ENCODE measurements at places on chromosomes 11 and 22. TPM values are rescaled to one million over a fixed set of nuclear protein-coding genes. Genes with fewer than 3 reads are reported as not detected.
A peak's percentile ranks its signal among the peaks of the same experiment; 100 is the strongest.

DNA sequence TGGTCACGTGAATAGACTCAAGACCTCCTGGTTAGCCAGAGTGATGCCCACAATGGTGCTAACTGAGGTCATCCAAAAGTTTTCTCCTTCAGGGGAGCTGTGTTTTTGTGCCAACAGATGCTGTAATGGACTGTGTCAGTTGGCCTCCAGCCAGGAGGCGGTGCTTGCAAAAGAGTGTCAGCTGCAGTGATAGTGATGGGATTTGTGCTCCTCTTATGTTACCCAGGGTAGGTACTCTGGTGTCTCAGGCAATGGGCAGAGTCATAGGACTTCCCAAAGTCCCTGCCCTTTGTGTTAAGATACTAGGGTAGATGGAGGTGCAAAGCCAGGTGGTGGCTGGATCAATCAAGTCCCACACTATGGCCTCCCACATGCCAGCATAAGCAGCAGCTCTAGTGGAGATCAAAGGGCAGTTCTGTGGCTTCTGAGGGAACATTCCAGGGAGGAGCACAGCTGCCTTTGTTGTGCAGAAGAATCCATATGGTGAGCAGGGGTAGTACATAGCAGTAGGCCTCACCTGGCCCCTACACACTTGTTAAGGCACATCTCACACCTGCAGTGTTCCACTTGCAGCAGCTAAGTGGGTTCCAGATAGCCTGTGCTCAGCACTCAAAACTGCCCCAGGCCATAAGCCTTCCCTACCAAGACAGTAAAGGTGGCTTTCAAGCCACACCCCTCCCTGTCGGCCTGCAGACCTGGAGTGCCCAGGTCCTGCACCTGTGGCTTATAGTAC is 9.4 kb upstream of the FANCF start:
- no peaks in the 10 kb centered on the region for H3K36me3 ChIP-seq
- H3K27me3 ChIP-seq = no peaks in the 10 kb centered on the region
- H3K4me3 ChIP-seq = no peak overlapping the region
- DNase-seq = no peak
- no peak overlapping the region for H3K27ac ChIP-seq
- H3K4me1 ChIP-seq = no peaks in the 10 kb centered on the region

DNA sequence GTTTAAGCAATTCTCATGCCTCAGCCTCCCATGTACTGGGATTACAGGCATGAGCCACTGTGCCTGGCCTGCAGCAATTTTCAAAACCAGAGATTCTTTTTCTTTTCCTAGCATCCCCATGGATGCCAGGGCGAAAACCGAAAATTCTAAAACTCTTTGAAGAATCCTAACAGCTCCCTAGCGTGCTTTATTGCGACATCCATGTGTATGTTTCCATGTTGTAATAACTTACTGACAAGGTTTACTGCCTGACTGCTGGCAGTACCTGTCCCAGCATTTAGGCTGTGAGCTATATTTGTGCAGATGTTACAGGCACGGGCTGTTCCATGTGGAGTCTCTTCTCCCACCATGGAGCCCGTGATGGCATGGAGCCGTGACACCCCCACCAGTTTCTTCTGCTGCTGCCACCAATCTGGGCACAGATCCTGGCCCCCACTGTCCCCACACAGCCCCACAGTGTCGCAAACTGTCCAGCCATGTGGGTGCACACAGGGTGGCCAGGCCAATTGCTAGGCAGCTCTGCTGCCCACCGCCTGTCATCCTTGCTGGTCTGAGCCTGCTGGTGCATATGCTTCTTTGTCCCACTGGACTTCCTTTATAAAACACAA is 7.1 kb upstream of the TAB1 start:
- no peaks in the 10 kb centered on the region for H3K27me3 ChIP-seq
- no peak overlapping the region for H3K4me3 ChIP-seq
- no peaks in the 10 kb centered on the region for H3K36me3 ChIP-seq
- peaks cover 7% of the 10 kb centered on the region for H3K4me1 ChIP-seq

- H3K4me1 ChIP-seq = peaks cover 11% of the 10 kb centered on the region
- H3K27ac ChIP-seq = no peak overlapping the region
- H3K27me3 ChIP-seq = no peaks in the 10 kb centered on the region
These were observed 78.3 kb downstream of the MICAL3 start for GRCh38 chr22:17945888-17946648.

GRCh38 chr11:124837491-124837856 is 27.8 kb upstream of the ROBO3 start:
- H3K4me1 ChIP-seq = peaks cover 22% of the 10 kb centered on the region
- peak; percentile 50 for DNase-seq
- no peak overlapping the region for H3K27ac ChIP-seq
- H3K4me3 ChIP-seq = no peak overlapping the region
- H3K27me3 ChIP-seq = peaks cover 68% of the 10 kb centered on the region

- peaks cover 15% of the 10 kb centered on the region for H3K27me3 ChIP-seq
- H3K27ac ChIP-seq = peak overlapping the region; percentile 88
- peaks cover 7% of the 10 kb centered on the region for H3K4me1 ChIP-seq
- H3K36me3 ChIP-seq = no peaks in the 10 kb centered on the region
- DNase-seq = peak; percentile 93
These were observed 15.1 kb upstream of the CYTH4 start for GRCh38 chr22:37267135-37267587.

Gene PTGDR2
- not detected for total RNA-seq

Gene TRIM6
- 4.2 TPM for total RNA-seq

Gene NRIP3
- 1.1 TPM for total RNA-seq

Measured in left lung (tissue), 14 donors.